GM23338 (cell line): ENCODE measurements at places on chromosomes 5 and 9. TPM values are rescaled to one million over a fixed set of nuclear protein-coding genes. Genes with fewer than 3 reads are reported as not detected.

DNA sequence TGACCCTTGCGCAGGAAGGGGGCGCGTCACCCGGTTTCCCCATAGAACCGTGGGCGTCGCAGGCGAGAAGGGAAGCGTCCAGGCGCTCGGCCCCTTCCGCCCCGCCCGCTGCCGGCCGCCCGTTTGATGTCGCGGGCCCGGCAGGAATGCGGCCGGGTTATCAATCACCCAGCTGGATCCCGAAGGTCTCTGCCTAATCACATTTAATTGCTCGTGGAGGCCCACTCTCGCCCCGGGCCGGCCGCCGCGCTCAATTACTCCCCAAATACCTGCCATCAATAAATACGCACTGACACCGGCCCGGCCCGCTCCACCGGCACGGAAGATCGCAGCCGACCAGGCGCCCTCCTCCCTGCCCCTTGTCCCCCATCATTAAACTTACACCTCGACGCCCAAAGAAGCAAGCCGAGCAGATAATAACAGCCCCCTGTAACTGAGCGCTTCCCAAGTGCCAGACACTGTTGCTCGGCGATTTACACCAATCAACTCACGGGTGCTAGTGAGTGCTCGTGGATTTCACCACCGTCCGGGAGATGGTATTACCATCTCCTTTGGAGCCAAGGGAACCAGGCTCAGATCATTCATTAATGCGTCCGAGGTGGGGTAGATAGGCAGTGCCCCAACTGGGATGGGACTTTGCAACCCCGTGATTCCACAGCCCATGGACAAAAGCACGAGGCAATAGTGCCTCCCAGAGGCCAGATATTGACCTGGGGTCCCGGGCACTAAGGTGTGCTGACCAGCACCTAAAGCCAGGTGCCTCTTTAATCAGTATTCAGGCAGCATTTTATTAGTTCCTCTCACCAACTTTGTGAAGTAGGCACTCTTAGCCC, 11.3 kb downstream of the MSX2 start:
- peak overlapping the region; percentile 72 for H3K4me3 ChIP-seq
- no peaks in the 10 kb centered on the region for H3K36me3 ChIP-seq
- DNase-seq = peak; percentile 76

DNA sequence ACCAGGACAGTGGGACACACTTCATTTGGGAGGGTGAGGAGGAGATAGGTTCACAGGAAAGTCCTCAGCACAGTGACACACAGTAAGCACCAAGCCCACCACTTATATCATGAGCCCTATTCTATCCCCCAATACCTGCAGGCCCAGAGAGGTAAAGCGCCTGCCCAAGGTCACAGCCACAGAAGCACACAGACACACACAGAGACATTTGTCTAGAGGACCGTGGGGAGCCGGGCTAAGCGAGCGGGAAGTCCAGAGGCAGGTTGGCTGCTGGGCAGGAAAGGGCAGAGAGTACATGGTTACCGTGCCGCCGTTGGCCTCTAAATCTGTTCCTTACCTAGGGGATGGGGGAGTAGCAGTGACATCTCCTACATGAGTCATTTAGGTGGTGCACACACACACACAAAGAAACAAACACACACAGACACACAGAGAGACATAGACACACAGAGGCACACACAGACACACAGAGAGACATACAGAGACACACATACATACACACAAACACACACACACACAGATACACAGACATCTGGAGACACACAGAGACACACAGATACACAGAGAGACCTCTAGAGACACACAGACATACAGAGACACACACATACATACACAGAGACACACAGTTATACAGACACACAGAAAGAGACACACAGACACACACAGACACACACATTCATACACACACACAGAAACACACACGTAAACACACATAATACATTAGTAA, 15.9 kb upstream of the DUSP1 start:
- H3K4me3 ChIP-seq = no peak overlapping the region
- H3K27me3 ChIP-seq = no peaks in the 10 kb centered on the region
- DNase-seq = no peak
- no peak overlapping the region for H3K27ac ChIP-seq
- peaks cover 6% of the 10 kb centered on the region; the same call in 1 of the 2 replicates for H3K4me1 ChIP-seq

- no peak overlapping the region for H3K4me3 ChIP-seq
- DNase-seq = no peak
- no peaks in the 10 kb centered on the region for H3K36me3 ChIP-seq
- H3K27me3 ChIP-seq = no peaks in the 10 kb centered on the region
- no peak overlapping the region for H3K27ac ChIP-seq
- no peaks in the 10 kb centered on the region for H3K4me1 ChIP-seq
Measured at GRCh38 chr5:949815-950560, 57.3 kb downstream of the TRIP13 start.

Gene EGFL7
- 56.1 and 60.8 TPM in 2 replicates for total RNA-seq

DNA sequence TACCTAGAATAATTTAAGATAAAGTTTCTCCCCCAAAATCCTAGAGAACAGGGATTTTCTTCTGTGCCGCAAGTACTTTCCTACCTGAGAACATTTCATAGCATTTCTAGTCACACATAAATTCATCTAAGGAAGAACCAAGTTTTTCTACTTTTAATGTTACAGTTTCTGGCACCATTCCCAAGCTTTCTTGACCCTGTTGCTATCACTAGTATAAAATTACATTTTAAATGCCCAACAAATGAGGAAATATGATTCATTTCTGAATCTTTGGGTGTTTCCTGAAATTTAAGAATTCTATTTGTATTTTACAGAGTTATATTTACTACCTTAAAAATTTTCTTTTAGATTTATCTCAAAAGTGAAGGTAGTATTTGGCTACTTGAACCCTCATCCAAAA, 137.8 kb downstream of the LPAR1 start:
- DNase-seq = no peak
- H3K27me3 ChIP-seq = no peaks in the 10 kb centered on the region
- no peak overlapping the region for H3K4me3 ChIP-seq
- no peak overlapping the region for H3K27ac ChIP-seq

Gene TOMM5
- total RNA-seq = 142 and 158 TPM in 2 replicates

GRCh38 chr5:128470663-128471062, 67.4 kb downstream of the FBN2 start:
- H3K4me3 ChIP-seq = no peak overlapping the region
- no peaks in the 10 kb centered on the region for H3K27me3 ChIP-seq
- DNase-seq = no peak

Gene PPP3R2
- not detected in 2 replicates for total RNA-seq

Gene TEX48
- total RNA-seq = not detected in 2 replicates

GRCh38 chr9:13688223-13688989, 408.9 kb upstream of the MPDZ start:
- no peaks in the 10 kb centered on the region for H3K27me3 ChIP-seq
- H3K36me3 ChIP-seq = peaks cover 6% of the 10 kb centered on the region; the same call in 1 of the 2 replicates
- no peak overlapping the region for H3K4me3 ChIP-seq
- peak; percentile 59 for DNase-seq
- H3K27ac ChIP-seq = peak overlapping the region; percentile 51
